RCC 7860 (cell line): ENCODE measurements at places on chromosomes 1 and 21.

DNA sequence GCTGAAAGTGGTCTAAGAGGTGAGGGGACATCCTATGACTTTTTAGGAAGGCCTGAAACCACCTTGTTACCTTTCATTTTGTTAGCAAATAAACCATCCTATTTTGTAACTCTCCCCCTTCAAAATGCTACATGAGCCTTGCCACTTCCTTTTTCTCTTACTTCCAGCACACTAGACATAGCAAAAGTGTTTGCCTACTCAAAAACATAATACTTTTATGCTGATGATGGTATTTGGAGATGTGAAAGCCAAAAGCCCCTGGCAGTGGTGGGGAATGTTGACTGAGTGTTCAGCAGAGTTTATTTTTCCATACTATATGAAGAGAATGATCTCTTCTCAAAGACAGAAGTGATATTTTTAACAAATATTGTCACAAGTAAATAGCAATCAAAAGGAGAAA is 134.2 kb downstream of the EDEM3 start:
- no peak for DNase-seq

DNA sequence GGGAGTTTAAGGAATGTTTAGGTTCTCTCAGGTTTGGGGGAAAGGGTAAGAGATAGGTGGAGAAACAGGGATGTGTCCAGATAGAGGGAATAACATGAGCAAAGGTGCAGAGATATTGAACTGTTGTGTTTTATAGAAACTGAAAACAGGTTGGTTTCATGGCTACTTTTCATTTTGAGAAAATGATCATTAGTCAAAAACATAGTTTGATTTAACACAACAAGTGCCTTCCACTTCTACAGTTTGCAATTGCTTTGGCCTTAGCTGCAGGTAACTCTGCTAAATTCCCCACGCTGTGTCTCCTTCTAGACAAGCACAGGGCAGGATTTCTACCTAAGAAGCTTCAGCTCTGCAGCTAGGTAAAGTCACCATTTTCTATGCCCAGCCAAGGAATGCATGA is 124.9 kb downstream of the RGS2 start:
- no peak for DNase-seq

DNA sequence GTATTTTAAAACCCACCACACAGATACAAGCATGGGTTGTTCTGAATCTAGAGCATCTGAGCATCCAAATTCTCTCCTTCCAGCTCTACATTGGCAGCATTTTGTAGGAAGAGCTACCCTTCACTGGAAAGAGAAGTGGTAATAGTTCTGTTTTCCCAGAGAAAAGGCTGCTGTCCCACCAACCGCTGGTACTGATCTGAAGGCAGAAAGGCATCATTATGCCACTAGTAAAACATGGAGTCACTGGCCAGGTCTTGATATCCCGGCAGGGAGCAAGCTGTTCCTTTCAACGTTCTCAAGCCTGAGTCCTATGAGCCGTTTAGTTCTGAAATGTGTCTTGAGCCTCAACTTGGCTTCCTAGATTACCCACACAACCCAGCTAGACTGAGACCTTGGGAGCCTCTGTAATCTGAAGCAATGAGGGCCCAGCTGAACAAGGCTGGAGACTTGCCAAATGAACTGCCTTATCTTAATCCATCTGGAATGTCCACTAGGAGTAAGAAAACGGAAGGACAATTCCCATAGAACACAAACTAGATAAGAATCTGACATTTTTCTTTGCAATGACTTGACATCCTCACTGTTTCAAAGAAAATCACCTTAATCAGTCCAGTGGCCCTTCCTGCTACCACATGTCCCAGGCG is 116.8 kb downstream of the KCNH1 start:
- peak; percentile 71 for DNase-seq

GRCh38 chr1:33295450-33296081 is 25.3 kb downstream of the A3GALT2 start:
- peak; percentile 61 for DNase-seq

GRCh38 chr1:29197590-29197924 is 15.9 kb upstream of the SRSF4 start:
- peak; percentile 41 for DNase-seq

GRCh38 chr1:156356875-156357534 is 12.0 kb upstream of the RHBG start:
- DNase-seq, result peak; percentile 26
